ENCODE measurements at places on chromosomes 16 and 17.

DNA sequence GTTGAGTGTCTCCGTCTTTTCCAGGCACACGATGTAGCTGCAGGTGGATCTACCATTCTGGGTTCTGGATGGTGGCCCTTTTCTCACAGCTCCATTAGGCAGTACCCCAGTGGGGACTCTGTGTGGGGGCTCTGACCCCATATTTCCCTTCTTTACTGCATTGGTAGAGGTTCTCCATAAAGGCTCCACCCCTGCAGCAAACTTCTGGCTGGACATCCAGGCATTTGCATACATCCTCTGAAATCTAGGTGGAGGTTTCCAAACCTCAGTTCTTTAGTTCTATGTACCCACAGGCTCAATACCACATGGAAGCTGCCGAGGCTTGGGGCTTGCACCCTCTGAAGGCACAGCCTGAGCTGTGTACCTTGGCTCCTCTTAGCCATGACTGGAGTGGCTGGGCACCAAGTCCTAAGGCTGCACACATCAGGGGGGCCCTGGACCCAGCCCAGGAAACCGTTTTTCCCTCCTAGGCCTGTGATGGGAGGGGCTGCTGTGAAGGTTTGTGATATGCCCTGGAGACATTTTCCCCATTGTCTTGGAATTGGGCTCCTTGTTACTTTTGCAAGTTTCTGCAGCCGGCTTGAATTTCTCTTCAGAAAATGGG is 14.0 kb downstream of the ABCC1 start:
- no peak for DNase-seq

DNA sequence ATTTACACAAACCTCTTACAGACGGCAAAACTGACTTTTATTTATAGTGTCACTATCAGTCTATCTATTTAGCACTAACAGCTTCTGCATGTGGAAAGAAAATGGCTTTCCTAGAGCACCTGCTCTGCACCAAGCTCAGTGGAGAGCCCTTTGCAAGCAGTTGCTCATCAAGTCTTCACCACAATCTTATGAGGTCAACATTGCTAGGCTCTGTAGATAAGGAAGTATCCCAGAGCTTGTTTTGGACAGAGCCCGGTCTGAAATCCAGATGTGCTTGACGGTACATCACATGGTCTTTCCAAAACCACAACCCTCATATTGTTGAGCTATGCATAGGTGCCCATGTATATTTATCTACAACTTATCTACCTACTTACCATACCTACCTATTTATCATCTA is 572.7 kb upstream of the CDH5 start:
- DNase-seq = no peak

DNA sequence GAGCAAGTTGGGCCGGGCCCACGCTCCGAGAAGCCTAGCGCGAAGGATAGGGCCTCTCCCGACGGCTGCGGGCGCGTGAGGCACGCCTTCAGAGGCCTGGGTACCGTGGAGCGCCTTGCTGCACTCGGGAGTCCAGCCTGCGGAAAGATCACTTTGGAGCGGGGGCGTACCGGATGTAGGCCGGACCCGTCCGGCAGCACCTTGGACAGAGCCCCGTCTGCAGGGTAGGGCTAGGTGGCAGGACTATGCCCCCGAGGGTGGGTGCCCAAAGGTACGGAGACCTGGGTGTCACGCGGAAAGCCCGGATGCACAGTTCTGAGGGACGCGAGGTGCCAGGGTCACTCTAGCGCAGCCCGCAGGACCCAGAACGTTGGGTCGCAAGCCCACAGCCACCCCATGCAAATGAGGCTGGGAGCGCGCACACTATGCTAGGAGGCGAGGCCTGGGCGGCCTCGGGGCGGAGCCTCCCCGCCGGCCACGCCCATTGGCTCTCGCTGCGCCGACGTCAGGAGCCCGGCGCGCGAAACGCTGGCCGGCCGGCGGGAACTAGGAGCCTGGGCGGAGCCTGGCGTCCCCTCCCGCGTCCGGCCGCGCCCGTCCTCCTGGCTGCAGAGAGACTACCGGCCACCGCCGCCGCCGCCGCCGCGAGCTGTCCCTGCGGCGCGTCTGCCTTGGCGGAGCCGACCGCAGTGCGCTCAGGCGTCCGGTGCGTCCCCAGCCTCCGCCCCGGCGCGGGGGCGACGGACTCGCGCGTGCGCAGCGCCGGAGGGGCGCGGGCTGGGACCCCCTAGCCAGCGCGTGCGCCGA is at the start of gene PAQR4:
TSS of gene PAQR4 (plus strand) at position 611 of the 807 bp plus-strand sequence. CDS start 327 bp downstream, outside the sequence.
- DNase-seq = no peak

DNA sequence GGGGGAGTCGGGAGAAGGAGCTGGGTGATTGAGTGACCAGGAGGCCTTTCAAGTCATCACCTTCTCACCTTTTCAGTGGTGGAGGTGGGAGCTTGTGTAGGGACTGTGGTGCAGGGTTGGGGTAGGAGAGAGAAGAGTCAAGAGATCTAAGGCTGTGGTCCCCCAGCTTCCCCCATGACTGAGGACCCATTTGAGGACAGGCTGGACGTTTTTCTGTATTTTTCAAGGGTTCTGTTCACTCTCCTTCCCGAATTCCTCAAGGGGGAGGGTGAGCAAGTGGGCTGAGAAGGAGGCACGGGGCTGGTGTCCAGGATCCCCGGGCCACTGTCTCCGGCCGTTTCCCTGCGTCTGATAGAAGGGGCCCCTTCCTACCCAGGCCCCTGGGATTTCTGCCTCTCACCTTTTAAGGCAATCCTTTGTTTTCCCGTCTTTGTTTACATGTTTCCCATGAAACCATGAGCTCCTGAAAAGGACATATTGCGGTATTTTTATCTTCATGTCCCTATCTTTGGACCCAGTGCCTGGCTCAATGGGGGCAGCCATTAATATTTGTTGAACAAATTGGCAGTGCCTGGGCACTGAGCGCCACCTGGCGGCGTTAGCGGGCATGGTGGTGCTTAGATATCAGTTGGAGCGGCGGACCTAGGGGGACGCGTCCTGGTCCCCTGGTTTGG is 9.2 kb upstream of the CD300A start:
- no peak for DNase-seq

- no peak for DNase-seq
Observed at GRCh38 chr17:6994666-6995256, 1.1 kb upstream of the ALOX12 start.

- no peak for DNase-seq
Observed at GRCh38 chr17:76840443-76840767, 27.8 kb upstream of the MGAT5B start.

DNA sequence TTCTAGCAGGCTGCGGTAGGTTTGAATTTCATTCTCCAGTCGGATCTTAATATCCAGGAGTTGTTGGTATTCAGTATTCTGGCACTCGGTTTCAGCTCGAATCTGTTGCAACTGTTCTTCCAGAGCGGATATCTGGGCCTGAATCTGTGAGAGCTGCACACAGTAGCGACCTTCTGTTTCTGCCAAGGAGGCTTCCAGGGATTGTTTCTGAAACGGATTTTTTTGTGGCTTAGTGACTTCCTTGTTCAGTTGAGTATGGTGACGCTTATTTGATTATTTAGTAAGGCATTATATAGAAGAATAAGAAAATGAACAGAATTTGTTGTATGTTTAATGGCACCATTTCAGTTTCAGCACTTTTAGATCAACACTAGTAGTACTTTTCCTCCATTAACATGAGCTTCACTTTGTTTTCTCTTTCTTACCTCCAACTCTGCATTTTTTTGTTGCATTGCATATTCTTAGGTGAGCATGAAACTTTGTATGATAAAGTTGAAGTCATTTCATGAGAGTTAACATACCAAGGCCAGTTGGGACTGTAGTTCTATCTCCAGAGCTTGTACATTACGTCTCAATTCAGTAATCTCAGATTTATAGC is 2.8 kb downstream of the KRT10 start:
- no peak for DNase-seq

DNA sequence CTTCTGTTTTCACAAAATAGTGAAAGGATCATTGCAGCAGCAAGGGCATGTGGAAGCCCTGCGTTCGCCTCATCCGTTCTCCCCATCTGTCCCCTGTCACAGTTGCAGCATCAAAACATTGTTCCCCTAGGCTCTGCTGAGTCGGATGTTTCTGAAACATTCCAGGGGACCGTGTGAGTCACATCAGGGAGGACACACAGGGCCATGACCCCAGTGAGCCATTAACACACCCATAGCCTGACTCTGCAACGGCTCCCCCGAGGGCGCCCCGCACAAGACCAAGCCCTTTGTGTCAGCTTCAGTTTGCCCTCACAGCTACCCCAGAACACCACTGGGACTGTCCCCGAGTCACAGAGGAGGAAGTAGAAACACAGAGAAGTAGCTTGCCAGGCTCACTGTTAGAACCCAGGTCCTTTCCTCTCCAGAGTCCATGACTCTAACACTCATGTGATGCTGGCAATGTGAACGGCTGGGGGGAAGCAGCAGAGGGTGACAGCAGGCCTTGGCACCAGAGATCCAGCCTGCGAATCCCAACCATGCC is 63.3 kb upstream of the HSBP1 start:
- DNase-seq = no peak

GRCh38 chr16:2586241-2586640 is 48.4 kb downstream of the PDPK1 start:
- DNase-seq = no peak

- no peak for DNase-seq
Observed at GRCh38 chr17:65987988-65988387, 203.9 kb downstream of the CEP112 start.

DNA sequence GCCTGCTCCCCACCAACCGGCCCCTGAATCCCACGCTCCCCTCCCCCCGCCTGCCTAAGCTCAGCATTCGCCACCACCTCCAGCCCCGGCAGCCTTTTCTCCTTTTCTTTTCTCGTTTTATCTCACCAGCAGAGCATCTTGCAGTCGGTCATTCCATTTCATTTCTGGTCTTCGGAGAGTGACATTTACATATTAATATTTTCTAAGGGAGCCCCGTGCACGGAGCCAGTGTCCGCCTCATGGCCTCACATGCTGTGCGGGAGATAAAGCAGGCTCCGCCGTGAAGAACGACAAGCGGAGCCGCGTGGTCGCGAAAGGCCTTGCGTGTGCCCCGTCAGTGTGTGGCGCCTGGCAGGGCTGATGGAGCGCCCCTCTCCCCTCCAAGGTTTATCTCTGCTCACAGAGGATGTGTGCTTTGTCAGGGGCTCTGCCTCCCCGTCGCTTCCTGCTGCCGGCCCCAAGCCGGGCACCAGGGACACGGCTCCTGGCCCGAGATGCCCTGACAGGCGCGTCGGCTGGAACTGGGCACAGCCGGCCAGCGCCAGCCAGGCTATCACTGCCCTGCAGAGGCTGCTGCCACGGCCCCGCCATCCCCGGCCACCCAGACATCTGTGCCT is 95.5 kb upstream of the GSE1 start:
- no peak for DNase-seq

GRCh38 chr17:72492941-72493340 is 372.1 kb downstream of the SOX9 start:
- no peak for DNase-seq

DNA sequence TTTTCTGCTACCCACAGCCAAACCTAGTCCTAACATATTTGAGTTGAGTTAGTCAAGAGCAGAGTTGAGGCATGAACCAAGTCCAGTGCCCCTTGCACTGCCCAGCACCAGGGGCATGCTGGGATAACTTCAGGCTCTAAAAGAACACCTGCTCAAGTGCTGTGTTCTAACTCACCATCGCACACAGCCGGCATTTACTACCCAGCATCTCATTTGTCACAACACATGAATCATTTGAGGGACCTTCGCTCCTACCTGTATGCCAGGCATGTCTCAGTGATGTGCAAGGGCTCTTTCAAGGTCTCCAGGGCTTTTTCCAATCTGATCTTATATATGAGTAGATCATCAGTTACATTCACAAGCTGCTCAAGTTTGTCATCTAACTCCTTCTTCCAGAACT is 12.6 kb downstream of the TEKT1 start:
- no peak for DNase-seq

DNA sequence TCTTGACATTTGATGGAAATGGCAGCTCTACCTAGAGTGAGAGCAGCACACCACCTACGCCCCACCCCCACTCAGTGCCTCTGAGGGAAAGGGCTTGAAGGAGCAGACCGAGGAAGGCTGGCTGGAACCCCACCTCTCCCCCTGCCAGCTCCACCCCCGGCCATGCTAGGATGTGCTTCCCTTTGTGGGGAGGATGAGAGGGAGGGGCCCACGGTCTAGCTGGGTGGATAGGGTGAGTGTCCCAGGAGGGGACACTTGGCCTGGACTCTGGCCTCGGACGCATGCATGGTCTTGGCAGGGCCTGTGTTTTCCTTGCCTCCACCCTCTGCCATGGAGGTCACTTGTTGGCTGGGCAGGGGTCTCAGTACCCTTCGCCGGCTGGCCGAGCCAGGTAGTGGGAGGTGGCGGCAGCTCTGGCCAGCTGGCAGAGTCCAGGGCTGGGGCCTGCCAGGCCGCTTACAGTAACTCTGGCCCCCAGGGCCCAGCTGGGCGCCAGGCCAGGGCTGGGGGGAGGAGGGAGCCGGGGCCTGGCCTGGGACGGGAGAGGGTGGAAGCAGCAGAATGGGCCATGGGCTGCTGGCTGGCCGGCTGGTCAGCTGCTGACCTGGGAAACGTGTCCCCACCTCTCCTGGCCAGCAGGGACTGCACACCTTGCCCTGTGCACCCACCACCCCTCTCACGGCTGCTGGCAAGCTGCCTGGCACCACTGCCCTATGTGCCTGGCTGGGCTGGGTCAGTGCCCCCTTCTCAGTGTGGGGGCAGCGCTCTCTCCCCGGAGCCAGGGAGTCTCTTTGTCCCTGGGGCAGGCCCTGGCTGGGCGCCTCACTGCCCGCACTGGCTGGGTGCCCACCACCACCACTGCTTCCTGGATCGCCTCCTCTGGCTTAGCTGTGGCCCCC is 23.0 kb downstream of the RARA start:
- DNase-seq = no peak

GRCh38 chr17:44005527-44006271 is 1.3 kb downstream of the NAGS start:
- no peak for DNase-seq

- no peak for DNase-seq
Observed at GRCh38 chr16:87580855-87581261, 21.4 kb upstream of the JPH3 start.

DNA sequence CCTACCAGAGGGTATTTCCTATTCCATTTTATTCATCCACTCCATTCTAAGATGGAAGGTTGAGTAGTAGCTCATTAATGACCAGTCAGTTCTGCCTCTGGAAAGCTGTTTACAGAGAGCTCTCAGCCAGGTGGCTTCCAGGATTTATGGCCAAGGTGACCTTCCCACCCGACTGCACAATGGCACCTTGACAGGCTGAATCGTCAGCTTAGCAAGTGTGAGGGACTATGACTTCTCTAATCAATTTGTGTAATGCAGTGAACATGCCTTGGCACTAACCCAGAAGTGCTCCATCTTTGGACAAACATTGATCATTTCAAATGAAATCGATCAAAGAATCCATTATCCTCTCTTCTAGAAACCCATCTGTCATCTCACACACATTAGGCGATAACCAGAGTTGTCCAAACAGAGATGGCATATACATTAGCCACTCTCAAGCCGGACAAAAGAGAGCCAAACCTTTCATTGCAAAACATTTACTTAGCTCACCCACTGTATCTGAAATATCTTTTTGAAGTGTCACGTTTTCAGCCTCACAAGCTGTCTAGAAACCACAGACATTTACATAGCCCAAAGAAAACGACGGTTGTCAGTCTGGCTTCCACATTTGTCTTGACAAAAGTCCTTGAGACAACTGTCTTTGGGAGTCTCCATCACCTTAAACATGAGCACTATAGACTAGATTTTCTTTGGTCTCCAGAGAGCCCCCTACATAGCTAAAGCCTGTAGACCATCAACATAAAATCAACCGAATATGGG is 35.6 kb downstream of the CLEC3A start:
- no peak for DNase-seq

GRCh38 chr16:47946092-47946491 is 209.7 kb downstream of the ABCC12 start:
- no peak for DNase-seq

GRCh38 chr17:41065829-41066624 is at the start of gene KRTAP2-4:
KRTAP2-4 (minus strand) TSS chr17:41065879; CDS start chr17:41065845, 34 bp downstream.
- no peak for DNase-seq

Measured in forelimb muscle (tissue), 1 donor.